Vagina (tissue), 2 donors: ENCODE measurements at places on chromosomes 4 and X. TPM values are rescaled to one million over a fixed set of nuclear protein-coding genes. Genes with fewer than 3 reads are reported as not detected.

DNA sequence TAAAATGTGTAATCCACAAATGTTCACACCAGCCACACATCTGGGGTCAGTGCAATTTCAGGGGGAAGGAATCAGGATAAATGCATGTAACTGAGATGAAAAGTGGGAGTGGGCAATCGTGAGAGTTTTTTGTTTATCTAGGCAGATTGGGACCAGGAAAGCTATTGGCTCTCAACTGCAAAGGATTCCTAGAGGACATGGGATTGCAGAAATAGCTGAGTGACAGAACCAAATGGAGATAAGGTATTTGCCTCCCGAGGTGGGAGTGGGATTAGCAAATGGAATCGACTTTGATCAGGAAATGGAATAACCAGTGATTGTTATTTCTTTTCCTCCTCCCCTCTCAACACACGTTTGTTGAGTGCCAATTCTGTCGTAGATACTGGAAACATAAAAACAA lies 38.9 kb upstream of the GJB1 start:
- no peaks in the 10 kb centered on the region for H3K36me3 ChIP-seq
- no peaks in the 10 kb centered on the region for H3K27me3 ChIP-seq
- H3K4me1 ChIP-seq, result no peaks in the 10 kb centered on the region
- no peak overlapping the region for H3K27ac ChIP-seq
- H3K4me3 ChIP-seq, result no peak overlapping the region
- DNase-seq, result no peak

GRCh38 chrX:19679787-19680186 lies 164.5 kb upstream of the MAP3K15 start:
- H3K27me3 ChIP-seq, result no peaks in the 10 kb centered on the region
- peaks cover 3% of the 10 kb centered on the region for H3K4me1 ChIP-seq
- no peak for DNase-seq
- no peak overlapping the region for H3K27ac ChIP-seq

GRCh38 chr4:46894826-46895225 lies 14.2 kb downstream of the COX7B2 start:
- no peaks in the 10 kb centered on the region for H3K36me3 ChIP-seq
- H3K4me1 ChIP-seq, result no peaks in the 10 kb centered on the region
- no peak overlapping the region for H3K4me3 ChIP-seq
- no peak for DNase-seq
- H3K27ac ChIP-seq, result no peak overlapping the region

GRCh38 chr4:145776208-145776607 lies 96.3 kb downstream of the C4orf51 start:
- no peak overlapping the region for H3K27ac ChIP-seq
- H3K36me3 ChIP-seq, result peaks cover 9% of the 10 kb centered on the region
- no peaks in the 10 kb centered on the region for H3K27me3 ChIP-seq
- no peak for DNase-seq

MAGIX gene
- total RNA-seq, result 2.2 TPM
